ENCODE measurements at places on chromosomes 3 and 15.

DNA sequence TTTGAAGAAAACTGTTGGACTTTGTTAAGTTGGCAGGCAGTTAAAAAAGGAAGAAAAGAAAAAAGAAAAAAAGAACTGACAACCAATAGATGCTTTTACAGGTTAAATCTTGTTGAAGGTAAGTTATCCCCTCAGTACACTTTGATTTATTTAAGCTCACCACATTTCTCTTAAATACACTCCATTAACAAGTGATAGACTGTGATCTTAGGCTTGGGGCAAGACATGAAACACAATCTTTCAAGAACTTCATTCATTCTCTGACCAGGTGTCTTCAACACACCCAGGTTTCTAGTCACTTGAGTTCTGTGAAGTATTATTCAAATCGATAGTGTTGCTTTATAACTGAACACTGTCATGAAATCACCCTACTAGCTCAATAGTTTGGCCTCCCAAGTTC is 751.9 kb downstream of the ROBO1 start:
- no peak for DNase-seq

DNA sequence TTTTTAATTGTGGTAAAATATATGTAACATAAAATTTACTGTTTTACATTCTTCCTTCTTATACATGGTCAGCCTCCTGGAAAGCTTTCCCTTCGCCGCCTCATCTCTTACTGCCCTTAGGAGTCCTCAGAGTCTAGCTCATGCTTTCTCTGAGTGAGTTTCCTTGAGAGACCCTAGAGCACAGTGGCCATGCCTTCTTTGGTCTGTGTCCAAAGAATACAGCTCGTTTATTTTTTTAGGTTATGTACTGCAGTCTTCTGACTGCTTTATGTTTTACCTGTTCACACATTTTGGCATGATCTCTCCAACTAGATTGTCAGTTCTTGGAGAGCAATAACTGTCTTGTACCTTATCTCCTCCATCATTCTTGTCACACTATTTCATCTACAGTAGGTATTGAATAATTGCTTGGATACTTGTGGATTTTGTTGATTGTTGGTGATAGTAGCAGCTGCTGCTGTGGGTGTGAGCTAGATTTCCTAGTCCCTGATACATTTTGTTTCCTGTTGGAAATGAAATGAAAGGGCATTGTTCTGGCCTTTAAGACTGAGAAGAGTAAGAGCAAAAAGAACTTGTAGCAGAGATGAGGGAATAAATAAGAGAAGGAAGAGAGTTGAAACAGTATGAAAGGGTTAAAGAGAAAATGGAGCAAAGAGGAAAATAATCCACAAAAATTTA is 10.9 kb downstream of the ARIH2 start:
- DNase-seq: no peak

DNA sequence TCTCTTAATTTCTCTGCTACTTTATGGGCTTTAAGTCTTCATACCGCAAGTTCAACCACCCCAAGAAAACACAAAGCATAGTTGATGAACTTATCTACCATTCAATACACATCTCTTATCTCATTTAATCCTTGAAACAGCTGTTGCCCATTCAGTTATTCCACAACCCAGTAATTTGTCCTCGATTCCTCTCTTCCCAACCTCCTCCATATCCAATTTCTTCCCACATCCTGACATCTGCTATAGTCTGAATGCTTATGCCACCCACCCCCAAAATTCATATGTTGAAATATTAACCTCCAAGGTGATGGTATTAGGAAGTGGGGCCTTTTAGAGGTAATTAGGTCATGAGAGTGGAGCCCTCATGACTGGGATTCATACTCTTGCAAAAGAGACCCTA is 345.4 kb downstream of the ERC2 start:
- DNase-seq: no peak

GRCh38 chr3:17207019-17207418 is 322.3 kb downstream of the PLCL2 start:
- no peak for DNase-seq

DNA sequence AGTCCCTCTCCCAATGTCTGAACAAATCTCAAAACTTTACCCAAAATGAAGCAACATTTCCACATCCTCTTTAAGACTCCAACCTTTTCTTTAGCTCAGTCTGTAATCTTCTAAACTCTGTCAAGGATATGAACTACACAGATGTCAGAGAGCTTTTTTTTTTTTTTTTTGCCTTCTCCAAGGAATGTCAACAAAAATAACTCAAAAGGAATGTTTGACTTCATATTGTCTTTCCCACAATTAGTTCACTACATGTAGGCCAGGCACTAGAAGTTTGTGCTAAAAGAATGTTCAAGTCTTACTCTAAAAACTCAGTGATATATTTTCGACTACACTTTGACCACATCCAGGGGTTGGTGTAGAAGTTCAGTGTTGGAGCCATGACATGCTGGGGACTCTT is 37.1 kb downstream of the ADAMTS9 start:
- DNase-seq: no peak

DNA sequence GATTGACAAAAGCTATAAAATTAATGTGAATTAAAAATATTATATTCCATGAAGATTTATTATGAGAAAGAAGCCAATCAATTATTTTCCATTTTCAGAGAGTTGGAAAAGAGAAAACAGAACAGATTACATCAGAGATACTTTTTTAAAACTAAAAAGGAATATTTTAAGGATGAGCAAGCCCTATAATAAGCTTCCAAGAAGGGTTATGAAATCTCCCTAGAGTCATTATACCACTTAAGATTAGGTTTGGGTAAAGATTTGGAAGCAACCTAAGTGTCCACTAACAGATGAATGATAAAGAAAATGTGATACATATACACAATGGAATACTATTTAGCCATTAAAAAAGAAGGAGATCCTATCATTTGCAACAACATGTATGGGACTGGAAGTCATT is 51.6 kb upstream of the FSIP1 start:
- DNase-seq: no peak

- no peak for DNase-seq
Observed at GRCh38 chr3:64837126-64837738, 149.4 kb upstream of the ADAMTS9 start.

DNA sequence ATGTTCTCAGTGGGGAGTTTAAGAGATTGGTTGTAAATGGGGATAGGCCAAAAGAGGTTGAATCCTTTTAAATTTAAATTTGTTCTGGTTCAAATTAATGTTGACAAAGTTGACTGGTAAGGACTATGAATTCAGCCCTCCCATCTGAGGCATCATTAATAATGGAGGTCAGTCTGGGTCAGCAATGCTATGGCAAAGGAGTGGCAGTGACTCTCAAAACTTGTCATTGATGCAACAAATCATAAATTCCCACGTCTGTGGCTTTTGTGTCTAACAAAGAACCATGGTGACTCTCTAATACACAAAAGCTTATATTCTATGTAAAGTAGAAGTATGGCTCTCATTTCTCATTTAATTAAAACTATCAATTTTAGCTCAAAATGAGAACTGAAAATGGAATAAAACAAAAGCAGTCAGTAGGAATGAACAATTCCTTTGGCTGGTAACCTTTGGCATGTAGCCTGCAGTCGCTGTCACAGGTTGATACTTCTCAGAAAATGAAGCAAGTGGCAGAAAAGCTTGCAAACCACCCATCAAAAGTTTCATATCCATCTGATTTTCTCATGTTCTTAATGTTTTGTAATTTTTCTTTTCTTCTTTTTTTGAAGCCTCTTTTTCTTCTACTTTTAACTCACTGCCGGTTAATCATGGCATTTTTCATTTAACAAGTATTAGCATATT is 12.2 kb upstream of the ZBED2 start:
- DNase-seq: no peak

- no peak for DNase-seq
Observed at GRCh38 chr15:69999392-70000085, 98.2 kb downstream of the TLE3 start.

GRCh38 chr3:124453189-124453588 is 277.1 kb upstream of the UMPS start:
- DNase-seq: no peak

DNA sequence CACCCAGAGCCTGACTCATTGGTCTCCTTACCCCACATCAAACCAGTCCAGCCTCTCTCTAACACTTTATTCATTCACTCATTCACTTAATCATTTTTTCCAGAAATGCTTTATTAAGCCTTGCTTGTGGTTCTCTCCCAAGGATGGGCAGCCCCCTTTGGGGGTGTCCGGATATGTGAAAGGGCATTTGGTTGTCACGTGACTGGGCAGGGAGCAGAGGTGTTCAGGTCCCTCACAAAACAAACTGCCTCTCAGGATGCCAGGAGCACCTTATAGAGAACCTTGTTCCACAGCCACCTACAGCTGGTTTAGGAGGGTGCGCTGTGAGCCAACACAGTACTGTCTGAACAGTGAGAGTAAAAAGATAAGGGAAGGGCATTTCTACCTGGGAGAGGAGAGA is 25.8 kb upstream of the PTPN23 start:
- no peak for DNase-seq

GRCh38 chr15:34993412-34993811 is 5.3 kb upstream of the ZNF770 start:
- DNase-seq: no peak

DNA sequence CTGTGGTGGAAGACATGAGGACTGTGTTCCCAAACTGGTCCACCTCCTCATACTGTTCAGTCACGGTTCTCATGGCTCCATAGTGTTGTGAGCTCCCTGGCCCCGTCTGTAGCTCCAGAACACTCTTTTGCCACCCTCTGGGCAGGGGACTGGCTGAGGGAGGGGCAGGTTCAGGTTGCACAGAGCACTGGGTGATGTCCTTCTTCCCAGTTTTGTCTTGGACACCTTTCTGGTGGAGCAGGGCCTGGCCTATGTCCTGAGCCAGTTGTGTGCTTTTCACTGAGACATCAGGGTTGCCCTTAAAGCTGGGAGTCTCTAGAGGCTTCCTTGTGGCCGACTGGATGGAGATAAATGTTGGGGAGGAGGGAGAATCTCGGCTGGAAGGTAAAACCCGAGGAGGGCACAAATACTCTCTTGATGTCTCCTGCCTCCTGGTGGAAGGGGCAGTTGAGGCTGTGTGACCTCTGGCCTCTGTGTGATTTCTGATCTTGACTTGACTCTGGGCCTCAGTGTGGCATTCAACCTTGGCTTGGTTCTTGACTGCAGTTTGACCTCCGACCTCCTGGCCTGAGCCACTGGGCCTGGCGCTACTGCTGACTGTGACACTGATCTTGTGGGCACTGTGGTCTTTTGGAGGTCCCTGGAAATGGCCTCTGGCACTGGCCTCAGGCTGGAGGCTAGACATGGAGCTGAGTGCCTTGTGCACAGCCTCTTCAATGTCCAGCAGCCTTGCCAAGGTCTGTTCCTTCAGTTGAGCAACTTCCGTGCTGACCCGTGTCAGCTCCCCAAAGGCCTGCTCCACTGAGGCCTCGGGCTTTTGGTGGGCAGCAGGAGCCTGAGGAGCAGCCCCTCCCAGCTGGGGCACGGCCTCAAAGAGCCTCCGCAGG is 8.1 kb downstream of the XIRP1 start:
- DNase-seq: no peak

DNA sequence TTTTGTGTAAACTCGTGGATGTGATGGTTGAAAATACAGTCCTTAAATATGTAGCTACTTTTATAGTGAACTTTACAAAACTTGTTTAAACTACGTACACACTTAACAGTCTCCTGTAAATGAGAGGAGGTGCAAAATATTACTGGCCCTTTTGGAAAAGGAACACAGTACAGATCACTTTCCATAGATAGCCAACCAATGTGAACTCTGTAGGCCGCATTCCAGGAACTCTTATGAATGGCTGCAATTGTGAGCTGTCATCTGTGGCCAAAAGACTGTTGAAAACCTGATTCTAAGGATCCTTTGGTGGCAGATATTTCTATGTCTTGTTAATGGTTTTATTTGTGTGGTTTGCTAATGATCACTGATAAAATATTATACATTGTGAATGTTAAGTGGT is 6.2 kb downstream of the TSC22D2 start:
- no peak for DNase-seq

DNA sequence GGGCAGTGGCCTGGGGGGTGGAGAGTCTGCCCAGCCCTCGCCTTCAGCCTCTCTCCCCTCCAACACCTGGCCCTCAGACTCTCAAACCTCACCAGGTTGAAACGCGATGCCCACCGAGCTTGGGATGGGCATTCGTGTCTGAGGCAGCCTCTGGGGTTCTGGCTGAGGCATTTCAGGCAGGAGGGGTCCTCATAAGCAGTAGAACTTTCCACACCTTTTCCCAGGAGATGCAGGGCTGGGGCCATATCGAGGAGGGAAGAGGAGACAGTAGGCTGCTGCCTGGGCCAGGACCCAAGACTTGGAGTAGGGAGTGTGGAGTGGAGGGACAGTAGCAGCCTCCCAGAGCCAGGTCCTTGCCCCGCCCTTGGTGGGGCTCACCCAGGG is 24.6 kb downstream of the ACAA1 start:
- no peak for DNase-seq

DNA sequence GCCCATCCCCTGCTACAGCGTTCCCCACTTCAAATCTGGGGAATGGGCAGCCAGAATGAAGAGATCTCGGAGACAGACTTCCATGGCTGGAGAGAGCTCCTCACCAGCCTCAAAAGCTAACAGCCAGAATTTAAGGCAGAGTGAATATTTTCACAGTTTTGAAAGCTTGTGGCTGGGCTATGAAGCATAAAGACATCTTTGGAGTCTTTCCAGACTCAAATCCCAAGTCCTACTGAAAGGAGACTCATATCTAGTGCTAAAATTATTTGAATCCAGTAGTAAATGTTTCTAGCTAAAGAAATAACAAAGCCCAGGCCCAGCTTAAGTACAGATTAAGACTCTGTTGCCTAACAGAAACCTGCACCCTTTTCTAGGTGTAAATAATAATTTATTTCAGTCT is 628.4 kb upstream of the ALCAM start:
- DNase-seq: no peak

- no peak for DNase-seq
Observed at GRCh38 chr15:67413770-67414390, 107.1 kb upstream of the C15orf61 start.

GRCh38 chr15:56371495-56372147 is 6.4 kb downstream of the TEX9 start:
- no peak for DNase-seq

GRCh38 chr3:53225651-53226050 is 30.2 kb downstream of the TKT start:
- no peak for DNase-seq

GRCh38 chr15:51088585-51088984 is 6.1 kb downstream of the TNFAIP8L3 start:
- no peak for DNase-seq

GRCh38 chr3:67418426-67419217 is 235.8 kb downstream of the SUCLG2 start:
- no peak for DNase-seq

DNA sequence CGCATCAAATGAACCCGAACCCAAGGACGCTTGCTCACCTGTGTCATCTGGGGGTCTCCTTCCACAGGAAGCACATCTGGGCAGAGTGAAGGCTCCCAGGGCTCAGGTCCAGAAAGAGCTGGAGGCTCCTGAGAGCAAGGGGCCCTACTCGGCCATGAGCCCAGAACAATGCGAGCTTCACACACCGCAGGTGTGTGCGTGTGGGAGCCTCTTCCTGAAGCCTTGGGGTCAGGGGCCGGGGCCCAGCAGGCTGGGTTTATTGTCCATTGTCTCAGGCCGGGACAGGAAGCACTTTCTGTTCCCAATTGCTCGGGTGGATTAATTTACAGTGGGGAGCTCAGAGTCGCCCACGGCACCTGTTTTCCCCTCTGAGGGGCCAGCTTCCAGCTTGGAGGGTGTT is 74.8 kb downstream of the RPN1 start:
- DNase-seq: no peak

Data from naive thymus-derived CD4-positive, alpha-beta T cell (primary cell).